Anterior cingulate cortex (tissue), 58 donors: ENCODE measurements at places on chromosomes 4 and X.

DNA sequence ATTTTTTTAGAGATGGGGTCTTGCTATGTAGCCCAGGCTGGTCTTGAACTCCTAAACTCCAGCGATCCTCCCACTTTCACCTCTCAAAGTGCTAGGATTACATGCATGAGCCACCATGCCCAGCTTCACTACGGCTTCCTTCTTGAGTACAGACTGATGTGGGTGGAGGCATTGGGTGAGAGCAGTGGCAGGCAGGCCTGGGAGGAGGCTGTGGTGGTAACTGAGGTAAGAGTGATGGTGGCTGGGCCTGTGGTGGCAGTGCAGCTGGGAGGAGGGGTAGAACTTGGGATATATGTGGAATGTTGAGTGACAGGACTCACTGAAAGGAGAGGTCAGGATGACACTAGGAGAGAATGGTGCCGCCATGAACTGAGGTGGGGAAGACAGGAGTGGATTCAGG is 80.9 kb downstream of the MED28 start:
- no peak for DNase-seq

DNA sequence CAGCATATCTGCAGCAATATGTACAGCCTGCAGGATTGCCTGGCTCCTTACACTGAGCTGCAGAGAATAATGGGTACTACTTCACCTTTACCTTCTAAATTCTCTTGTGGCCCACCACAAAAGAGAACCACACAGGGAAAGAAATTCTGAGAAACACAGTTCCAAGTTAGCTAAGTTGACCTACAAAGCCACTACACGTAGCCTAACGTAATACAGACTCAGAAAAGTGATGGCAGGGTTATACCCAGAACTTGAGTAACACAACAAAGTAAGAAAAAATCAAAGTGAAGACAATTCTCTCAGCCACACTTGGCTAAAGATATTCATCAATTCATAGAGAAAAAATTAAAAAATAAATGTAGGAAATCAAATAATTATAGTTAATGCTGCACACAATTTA is 26.4 kb upstream of the SRPX start:
- DNase-seq, result no peak

GRCh38 chr4:19883841-19884240 is 367.9 kb upstream of the SLIT2 start:
- no peak for DNase-seq

DNA sequence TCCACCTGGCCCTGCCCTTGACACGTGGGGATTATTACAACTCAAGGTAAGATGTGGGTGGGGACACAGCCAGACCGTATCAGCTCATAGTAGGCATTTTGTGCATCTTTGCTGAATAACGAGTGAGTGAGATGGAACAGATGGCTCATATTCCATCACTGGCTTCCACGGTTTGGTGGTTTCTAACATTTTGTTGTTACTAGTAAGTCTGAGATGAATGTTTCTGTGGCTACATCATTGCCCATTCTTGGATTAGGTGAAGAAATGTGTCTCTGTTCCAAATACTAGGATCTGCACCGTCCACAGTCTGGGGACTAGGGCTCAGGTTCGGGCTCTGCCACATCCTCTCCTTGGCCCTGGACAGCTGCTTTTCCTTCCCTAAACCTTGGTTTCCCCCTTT is 3.6 kb downstream of the ABLIM2 start:
- DNase-seq, result no peak

DNA sequence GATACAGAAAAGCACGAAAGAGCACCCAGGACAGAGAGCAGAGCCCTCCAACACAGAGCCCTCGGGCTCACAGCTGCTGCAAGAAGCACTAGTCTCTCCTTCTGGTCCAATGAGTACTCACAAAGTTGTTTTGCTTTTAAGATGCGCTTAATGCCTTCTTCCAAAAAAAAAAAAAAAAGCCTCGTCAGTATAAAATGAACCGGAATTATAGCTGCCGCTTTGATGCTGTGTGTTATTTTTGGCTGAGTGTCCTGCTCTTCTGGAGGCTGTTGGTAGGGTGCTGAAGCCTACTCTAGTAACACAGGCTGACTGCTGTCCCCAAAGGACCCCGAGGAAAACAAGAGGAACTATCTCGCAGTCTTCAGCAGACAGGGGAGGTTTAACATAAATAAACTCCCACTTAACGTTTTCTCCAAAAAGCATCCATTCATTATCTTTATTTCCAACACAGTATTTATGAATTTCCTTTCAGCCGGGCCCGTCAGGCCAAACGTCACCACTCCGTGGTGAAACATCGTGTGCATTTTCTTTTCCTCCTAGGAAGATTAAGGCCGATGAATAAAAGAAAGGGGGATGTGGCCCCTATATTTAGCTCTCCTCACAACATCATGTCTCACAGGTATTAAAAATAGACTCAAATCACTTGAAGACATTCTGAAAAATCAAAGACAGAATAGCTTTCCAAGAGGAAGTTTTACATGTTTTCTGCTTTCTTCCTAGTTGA is 213.7 kb upstream of the PPARGC1A start:
- no peak for DNase-seq
